ENCODE measurements at places on chromosomes 2 and 18.

- DNase-seq: no peak
These were observed 19.3 kb upstream of the SERPINB13 start for GRCh38 chr18:63567825-63568224.

GRCh38 chr2:120746144-120746543 is 10.5 kb downstream of the GLI2 start:
- no peak for DNase-seq

DNA sequence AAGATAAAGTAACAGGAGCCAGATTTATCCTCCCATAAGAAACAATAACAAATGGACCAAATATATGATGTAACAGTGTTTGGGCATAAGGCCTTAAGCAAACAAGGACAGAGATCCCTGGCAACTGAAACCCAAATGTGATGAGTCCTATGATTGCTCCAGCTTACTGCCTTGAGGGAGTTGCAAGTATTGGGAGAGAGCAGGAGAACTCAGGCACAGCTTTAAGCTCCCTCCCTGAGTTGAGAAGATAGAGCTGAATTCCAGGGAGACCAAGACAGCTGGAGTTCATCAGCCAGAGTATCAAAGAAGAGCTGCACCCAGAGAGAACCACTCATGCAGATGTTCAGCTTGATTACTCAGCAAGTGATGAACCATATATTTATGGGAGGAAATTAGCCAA is 814.5 kb upstream of the RAB6C start:
- DNase-seq: no peak

GRCh38 chr2:199206536-199206935 is 251.2 kb downstream of the SATB2 start:
- no peak for DNase-seq

GRCh38 chr2:133667085-133667484 is 98.8 kb upstream of the NCKAP5 start:
- no peak for DNase-seq

DNA sequence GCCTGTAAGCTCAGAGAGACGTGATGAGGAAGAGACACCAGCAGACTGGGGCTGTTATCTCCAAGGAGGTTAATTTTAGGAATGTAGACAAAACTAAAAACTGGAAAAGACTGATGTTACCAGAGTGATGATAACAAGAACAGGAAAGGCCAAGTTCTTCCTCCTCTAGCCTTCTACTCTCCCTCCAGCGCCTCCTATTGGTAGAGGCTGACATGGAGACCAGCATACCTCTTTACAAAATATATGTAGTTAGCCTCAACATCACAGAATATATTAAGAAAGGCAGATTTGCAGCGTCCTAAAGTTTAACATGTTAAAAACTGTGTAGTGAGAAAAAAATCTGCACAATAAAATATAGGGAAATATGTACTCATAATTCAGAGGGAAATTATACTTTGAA is 66.0 kb downstream of the TCF4 start:
- peak; percentile 9 for DNase-seq

DNA sequence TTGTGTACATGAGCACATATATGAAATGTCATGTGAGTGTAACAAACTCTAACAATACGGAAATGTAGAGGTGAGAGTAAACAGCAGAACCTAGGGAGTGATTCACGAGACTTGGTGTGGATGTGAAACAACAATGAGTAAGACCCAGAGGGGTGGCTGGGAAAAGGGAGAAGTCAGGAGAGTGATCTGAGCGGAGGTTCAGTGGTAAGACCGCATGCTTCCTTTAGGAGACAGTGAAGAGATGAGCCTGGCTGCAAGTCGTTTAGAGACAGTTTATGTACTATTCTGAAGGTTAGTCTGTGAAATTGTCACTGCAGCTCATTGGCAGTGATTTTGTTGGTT is 150.6 kb downstream of the PRPF40A start:
- no peak for DNase-seq

DNA sequence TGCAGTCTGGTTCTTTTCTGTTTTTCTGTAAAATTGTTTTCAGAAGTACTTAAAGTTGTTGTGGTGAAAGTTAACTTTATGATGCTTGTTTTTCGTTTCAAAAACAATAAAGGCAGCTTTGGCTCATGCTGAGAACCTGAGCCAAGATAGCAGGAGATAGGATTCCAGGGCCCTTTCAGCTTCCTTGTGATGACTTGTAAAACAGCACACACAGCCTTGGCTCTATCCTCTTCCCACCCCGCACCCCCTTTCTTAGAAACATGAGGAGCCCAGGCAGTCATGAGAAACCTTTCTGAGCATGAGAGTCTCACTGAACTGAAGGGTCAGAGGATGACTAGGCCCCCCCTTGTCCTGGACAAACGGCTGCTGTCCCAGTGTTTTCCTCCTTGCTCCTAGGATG is 12.4 kb upstream of the CHRNA1 start:
- no peak for DNase-seq

GRCh38 chr2:3522961-3523421 is 3.7 kb upstream of the ADI1 start:
- DNase-seq: no peak

- no peak for DNase-seq
These were observed 69.2 kb downstream of the MARCHF4 start for GRCh38 chr2:216302981-216303676.

GRCh38 chr2:118049816-118050140 is 35.9 kb upstream of the CCDC93 start:
- no peak for DNase-seq

GRCh38 chr2:85087541-85087940 is 45.7 kb upstream of the TCF7L1 start:
- no peak for DNase-seq

GRCh38 chr2:122634256-122634655 is 878.8 kb downstream of the TSN start:
- DNase-seq: peak; percentile 70

- DNase-seq: no peak
These were observed 79.2 kb downstream of the KLHL29 start for GRCh38 chr2:23464156-23464555.

GRCh38 chr2:204840504-204840903 is 295.2 kb downstream of the PARD3B start:
- DNase-seq: no peak

DNA sequence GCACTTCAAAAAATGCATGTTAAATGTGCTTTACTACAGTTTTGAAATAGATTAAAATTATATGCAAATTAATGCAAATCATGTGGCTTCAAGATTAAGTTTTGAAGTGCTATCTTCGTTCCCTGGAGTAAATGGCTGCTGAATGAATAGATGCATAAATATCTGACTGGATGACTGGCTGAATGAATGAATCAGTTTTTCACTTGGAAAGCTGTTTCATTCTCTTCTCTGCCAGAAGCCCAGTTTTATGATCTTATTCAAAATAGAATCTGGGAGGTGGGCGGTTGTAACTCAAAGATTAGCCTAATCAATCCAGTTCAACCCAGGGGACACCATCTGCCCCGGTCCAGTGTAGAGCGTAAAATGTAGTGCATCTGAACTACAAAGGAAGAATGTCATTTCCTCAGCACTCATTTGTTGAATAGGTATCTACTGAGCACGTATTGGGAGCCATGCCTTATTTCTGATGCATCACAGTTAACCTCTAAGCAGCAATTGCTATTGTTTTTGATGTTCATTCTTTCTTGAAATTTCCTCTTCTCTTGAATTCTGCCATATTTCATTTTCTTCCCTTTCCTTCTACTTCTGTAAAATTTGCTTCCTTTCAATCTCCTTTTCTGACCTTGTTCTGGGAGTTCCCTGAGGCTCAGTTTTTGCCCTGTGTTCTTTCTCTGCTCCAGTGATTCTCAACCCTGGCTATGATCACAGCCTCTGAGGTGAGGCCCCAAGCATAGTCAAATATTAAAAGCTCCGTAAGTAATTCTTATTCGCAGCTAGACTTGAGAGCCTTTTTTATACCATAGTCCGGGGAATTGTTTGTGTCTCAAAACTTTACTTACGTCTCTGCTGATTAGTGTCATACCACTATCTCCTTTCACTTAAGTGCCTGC is 282.7 kb downstream of the PARD3B start:
- DNase-seq: no peak

GRCh38 chr18:35344736-35345459 is 678 bp upstream of the ZNF24 start:
- DNase-seq: peak; percentile 71

DNA sequence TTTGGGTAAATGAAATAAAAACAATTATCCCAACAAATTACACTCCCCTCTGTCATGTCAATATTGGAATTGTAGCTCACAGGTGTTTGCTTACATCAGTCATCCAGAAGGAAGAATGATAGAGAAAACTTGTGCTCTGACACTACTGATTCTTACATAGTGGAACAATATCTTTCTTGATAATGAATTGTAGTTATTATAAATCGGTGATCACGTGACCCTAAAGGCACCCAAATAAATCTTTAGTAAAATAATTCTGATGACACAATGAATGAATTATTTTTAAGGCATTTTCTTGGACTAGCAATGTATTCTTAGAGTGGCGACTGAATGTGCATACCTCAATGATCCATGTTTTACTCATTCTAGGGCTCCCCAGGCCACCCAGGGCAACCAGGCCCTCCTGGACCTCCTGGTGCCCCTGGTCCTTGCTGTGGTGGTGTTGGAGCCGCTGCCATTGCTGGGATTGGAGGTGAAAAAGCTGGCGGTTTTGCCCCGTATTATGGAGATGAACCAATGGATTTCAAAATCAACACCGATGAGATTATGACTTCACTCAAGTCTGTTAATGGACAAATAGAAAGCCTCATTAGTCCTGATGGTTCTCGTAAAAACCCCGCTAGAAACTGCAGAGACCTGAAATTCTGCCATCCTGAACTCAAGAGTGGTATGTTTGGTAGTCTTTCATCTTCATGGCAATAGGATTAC is 34.5 kb downstream of the COL3A1 start:
- no peak for DNase-seq

DNA sequence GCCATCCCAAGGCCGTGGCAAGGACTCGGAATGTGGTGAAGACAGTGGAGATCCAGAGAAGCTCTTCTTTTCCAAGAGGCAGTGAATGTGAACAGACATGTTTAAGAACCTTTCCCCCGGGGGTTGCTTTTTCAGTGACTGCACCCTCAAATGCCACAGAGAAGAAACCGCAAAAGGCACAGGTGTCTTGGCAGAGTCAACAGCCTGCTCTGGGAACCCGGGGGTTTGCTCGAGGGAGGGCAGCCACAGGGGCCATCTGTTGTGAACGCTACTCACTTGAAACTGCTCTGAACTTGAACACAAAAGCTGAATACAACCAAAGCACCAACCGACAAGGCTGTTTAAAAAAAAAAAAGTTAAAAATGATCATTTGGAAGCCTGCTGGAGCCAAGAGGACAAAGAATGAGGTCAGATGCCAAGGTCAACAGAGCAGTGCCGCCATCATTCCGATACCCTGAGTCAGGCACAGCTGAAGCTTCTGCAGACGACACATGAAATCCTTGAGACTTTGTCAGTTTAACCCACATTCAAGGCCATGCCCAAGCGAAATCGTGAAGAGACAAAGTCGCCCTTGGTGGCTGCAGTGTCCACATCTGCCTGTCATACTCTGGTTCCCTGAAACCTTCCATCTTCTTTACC is 47.4 kb downstream of the PSMG2 start:
- no peak for DNase-seq

- peak; percentile 80 for DNase-seq
These were observed 23.6 kb downstream of the KCNE4 start for GRCh38 chr2:223075301-223076270.

- DNase-seq: no peak
These were observed 348.2 kb upstream of the VRK2 start for GRCh38 chr2:57698392-57698791.

- DNase-seq: no peak
These were observed 27.7 kb upstream of the ELOA2 start for GRCh38 chr18:47063096-47063495.

- no peak for DNase-seq
These were observed 1.9 kb downstream of the TLX2 start for GRCh38 chr2:74515981-74516633.

DNA sequence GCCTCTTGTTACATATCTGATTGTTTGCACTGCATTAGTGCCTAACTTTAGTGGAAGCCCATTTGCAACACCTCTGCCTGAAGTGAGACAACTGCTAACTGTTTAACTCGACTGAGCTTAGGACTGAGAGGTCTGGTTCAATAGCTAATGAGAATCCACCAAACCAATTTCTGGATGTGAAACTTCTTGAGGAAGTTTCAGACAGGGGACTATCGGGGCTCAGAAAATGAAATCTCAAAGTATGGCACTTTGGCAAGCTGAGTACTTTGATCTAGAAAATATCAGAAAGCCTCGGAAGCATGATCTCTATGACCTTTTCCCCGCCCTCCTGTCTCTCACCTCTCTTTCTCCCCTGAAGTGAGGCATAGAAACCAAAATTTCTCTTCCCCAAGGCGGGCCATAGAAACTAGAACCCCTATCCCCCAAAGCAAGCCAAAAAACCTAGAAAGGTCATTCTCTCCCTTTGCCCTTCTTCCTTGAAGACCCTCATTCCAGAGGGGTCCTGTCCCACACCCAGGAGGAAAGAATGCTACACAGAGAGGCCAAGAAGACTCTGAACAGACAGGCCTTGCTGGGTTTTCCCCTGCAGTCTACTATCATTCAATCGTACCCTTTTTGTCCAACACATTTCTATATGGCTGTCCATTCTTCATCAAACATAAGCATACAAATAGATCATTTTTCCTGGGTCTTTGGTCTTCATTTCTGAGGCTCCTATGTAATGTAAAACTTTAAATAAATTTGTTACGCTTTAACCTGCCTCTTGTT is 69.6 kb upstream of the CREB1 start:
- DNase-seq: no peak

DNA sequence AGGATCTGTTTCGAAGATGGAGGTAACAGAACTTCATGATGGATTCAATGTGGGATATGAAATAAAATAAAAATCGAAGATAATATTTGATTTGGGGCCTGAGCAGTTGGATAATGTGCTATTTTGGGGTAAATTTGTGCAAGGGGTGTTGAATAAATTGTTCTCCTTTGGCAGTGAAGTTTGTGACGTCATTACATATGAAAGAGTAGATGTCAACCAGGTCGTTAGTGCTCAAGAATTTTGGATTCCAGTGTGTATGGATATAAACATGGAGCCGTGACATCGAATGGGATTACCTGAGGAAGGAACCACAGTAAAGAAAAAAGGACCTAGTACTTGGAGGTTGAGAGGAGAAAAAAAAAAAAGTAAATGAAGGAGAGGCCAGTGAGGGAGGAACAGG is 253.0 kb downstream of the NCKAP5 start:
- no peak for DNase-seq

- no peak for DNase-seq
These were observed 39.8 kb downstream of the MYO7B start for GRCh38 chr2:127575185-127575765.

- DNase-seq: no peak
These were observed 85.9 kb upstream of the FOXI3 start for GRCh38 chr2:88538362-88538917.

GRCh38 chr2:239294571-239295054 is 106.2 kb downstream of the HDAC4 start:
- DNase-seq: no peak
